ENCODE measurements at places on chromosomes 4 and X. TPM values are rescaled to one million over a fixed set of nuclear protein-coding genes. Genes with fewer than 3 reads are reported as not detected.

- DNase-seq, result no peak
These were observed 716 bp downstream of the FHIP1A start for GRCh38 chr4:151409470-151410313.

DNA sequence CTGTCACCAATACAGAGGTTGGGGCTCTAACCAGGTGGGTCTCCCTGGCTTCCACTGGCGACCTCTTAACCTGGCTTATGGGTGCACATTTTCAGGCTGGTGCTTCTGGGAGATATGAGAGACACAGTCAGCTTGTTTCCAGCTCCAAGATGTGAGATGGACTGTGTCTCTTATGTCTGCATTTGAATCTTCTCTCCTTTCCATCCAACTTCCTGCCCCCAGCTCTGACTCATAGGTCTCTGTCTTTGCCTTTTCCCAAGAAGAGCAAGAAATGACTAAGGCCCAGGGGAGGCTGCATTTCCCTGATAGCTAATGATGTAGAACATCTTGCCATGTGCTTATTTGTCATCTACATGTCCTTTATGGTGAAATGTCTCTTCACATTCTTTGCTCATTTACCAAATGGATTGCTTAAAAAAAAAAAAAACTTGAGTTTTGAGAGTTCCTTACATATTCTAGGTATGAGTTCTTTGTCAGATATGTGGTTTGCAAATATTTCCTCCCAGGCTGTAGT, 3.2 kb upstream of the UXT start:
- no peak for DNase-seq

Gene GPAT3
- total RNA-seq, result 21.0 TPM

DNA sequence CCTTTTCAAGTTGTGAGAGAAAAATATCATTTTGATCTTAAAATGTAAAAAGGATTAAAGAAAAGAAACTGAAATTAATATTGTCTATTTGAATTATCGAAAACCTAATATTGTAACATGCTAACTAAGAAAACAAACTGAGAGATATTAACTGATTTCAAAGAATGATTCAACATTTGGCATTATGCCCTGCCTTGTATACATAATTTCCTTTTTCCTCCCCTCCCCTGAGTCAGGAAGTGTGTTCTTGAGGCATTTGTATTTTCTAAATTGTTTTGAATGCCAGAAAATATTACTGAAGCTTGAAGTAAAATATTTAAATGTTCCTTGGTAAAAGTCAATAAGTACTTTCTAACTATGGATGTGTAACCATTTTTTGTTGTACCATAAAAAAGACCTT, 49.4 kb downstream of the RPS6KA3 start:
- DNase-seq, result no peak

Gene HMGB3
- 3.8 TPM for total RNA-seq

Gene FBXW7
- total RNA-seq, result 45.4 TPM

Gene IL3RA
- total RNA-seq, result 10.6 TPM

Gene HMGN5
- 2.4 TPM for total RNA-seq

Gene PCDH10
- 0.46 TPM for total RNA-seq

DNA sequence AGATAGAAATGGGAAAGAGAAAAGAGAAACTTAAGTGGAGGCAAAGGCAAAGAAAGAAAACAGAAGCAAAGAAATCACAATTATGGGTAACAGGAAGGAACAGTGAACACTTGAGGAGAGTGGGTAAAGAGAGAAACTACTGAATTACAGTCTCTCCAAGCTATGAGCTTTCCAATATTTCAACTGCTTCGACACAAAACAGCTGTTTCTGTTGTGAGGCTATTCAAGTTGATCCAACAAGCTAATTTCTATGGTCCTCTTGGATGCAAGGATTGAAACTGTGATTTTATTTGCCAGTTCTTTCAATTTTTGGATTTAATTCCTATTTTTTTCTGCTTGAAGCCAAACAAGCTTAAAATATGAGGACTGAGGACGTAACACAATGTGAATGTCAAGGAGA, 80.5 kb upstream of the ADGRA3 start:
- DNase-seq, result no peak

DNA sequence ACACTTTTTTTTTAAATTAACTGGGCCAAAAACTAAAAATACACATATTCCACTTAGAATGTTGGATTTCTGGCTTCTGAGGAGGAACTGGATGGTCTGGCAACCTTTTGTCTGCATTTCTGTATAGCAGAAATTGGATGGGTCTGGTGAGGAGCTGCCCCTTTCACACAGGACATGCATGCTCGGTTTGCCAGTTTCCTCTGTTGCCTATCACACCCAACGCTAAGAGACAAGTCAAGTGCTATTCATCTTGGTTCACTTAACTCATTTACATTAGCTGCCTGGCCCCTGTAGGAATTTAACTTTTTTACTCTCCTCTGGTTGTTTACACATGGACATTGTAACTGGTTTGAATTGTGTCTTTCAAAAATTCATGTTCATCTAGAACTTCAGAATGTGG, 195.7 kb downstream of the PACRGL start:
- no peak for DNase-seq

DNA sequence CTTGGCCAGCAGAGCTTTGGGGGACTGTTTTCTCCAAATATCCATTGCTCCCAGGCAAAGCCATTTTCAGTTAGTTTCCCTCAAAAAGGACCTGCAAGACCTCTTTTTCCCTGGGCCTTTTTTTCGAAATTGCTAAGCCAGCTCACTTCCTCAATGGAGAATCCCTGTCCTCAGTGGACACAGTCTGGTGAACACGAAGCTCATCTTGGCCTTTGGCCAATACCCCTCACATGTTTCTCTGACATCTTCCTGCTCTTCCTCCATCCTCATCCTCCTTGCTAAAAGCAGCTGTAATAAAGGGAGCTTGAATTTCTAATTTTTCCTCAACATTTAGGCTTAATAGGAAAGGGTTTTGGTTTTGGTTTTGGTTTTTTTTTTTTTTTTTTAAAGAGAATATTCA, 17.6 kb upstream of the PRPS1 start:
- no peak for DNase-seq

Gene NLGN3
- total RNA-seq, result 0.48 TPM

Gene HOPX
- total RNA-seq, result 2.4 TPM

DNA sequence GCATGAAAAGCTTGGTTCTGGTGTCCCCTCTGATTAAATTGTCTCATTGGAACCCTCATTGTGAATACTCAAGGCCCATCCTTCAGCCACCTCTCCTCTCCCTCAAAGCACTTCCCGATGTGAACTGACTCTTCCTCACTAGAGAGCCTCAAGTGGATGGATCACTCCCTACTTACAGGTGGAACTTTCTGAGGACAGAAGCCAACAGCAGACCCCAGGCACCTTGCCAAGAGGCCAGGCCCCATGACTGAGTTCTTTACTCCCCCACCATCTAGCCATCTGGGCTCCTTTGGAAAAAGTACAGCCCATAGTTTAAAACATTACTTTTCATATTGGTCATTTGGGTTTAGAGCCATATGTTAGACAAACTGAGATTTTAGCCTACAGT, 224.1 kb downstream of the SHROOM3 start:
- no peak for DNase-seq

Gene HS6ST2
- 1.1 TPM for total RNA-seq

Gene ZNF732
- total RNA-seq, result not detected

Gene TMPRSS11D
- not detected for total RNA-seq

- no peak for DNase-seq
These were observed 38.0 kb downstream of the CTBP1 start for GRCh38 chr4:1210971-1211370.

DNA sequence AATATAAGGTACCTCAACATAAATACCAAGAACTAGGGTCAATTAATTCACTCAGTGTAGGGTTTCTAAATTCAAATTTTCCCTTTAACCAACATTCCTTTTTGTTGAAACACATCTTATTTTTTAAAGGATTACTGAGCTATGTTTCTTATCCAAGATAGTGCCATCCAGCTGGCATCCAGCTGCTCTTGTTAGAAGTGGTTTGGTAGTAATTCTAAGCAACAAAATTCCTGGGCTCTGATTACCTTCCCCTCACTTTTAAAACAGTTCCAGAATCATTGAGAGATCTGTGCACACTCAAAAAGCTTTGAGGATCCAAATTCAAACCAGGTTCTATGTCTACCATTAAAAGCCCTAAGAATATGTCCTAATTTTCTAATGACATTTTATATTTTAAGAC, 583.7 kb downstream of the TRIML1 start:
- DNase-seq, result no peak
